Stimulated activated CD4-positive, alpha-beta T cell treated with anti-CD3 and anti-CD28 coated beads, Interleukin-12 subunit alpha, Interleukin-12 subunit beta, amount 100 ng/mL, for 48 hours (primary cell): ENCODE measurements at places on chromosomes 4 and X.

DNA sequence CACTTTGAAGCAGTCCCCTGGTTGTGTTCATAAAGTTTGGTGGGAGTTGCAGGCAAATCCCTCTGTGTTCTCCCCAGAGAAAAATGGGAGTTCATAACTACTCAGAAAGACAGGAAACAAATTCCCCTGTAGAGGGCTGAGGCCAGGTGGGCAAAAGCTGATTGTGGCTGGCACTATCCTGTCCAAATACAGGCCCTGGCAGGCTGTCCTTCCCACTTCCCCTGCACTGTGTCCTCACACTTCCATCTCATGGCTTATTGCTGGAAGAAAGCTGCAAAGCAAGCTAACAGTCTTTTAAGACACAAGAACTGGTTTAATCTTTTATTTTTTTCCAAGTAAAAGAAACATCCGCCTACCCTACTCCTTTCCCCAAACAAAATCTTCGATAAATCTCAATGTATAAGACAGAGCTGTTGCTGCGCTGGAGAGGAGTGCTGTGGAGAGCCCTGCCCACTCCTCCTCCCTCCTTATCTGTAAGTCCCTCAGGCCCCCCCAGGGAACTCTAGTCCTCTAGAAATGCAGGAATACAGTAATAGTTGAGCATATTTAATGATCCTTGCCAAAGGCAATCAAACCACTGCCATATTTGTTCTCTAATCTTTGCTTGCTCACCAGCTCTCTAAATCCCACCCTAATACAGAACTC, 14.0 kb downstream of the TAPT1 start:
- no peak for DNase-seq

DNA sequence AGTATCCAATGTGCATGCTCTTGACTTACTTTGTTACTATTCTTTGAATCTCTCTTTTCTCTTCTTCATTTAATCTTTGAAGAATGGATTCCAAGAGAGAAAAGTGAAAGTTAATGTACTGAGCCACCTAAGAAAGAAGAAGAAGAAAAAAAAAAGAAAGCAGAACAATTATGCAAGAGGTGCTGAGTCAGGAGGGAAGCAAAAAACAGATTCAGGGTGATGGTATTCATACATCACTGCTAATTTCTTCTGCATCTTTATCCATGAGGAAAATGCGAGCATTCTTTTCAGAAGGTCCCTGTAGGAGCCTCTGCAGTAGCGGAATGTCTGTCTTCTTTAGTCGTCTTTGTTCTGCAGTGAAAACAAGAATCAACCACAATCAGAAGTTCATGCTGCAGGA, 43.9 kb downstream of the RASSF6 start:
- DNase-seq: no peak

DNA sequence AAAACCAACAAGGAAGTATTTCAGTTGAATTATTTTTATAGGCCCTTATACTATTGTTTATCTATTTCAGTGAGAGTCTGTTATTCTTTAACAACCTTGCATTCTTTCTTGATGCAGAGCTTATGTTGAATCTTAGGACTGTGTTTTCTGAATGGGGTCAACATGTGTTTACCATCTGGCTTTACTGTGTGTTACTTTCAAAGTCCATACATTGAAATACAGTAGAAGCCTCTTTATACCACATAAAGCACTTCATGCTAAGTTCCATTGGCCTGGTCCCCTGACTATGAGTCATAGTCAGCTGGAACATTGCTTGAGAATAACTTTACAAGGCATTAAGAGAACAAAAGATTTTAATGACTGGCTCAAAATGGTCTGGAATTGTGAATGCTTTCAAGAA, 152.6 kb downstream of the GASK1B start:
- DNase-seq: no peak

GRCh38 chr4:159177265-159178150, 74.6 kb downstream of the RAPGEF2 start:
- DNase-seq: no peak

DNA sequence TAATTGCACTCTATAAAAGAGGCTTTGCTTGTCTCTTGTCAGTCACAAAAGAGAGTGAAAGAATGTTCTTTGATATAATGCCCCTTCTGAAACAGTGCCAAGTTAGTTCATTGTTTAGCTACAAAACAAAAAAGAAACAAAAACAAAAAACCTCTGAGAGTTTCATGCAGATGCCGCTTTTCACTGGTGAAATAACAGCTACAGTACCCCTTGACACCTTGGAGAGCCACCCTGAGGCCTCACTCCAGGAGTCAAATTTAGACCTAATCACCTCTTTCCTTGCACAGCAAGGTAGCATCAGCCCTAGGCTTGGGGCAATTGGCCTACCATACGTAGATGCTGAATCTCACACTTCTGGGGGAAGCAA, 185.2 kb downstream of the UNC5C start:
- DNase-seq: no peak

GRCh38 chrX:96102997-96103396, 581.6 kb upstream of the DIAPH2 start:
- no peak for DNase-seq

- DNase-seq: no peak
Measured at GRCh38 chr4:111905511-111905910, 239.7 kb upstream of the FAM241A start.

DNA sequence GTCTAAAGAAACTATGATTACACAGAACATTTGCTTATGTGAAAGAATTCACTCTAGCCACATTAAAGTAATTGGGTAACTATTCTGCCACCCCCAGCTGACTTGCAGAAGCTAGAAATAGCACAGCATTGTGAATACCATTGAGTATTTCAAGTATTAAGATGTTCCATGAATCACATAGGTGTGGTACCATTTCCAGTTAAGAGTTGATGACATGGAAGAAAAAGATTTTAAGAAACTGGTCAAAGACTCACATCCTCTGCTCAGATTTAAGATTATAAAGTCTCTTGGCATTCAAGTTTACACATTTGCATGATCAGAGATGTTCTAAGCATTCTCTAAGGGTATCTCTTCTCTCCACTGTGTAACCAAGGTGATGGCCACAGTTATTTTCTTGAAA, 287.5 kb downstream of the CAMK2D start:
- no peak for DNase-seq

- no peak for DNase-seq
Measured at GRCh38 chrX:47585273-47585672, 3.0 kb downstream of the TIMP1 start.

- DNase-seq: no peak
Measured at GRCh38 chrX:11351375-11352295, 58.4 kb downstream of the AMELX start.
